ENCODE measurements at places on chromosomes 16 and 17.

DNA sequence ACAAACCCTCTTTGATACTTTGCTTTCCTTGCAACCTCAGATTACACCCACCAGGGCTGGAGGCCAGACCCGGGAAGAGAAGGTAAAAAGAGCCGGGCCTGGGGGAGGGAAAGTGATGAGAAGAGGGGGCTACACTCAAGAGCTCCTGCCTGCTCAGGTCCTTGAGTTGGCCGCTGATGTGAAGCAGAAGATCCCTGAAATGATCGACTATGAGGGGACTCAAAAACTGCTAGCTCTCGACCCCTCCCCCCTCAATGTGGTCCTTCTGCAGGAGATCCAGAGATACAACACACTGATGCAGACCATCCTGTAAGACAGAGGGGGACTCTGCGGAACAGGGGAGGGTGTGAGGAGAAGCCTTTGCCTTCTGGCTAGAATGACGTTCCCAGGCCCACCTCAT is 2.8 kb upstream of the KDM6B start:
- no peak for DNase-seq

- no peak for DNase-seq
Measured at GRCh38 chr16:4917117-4917516, 19.8 kb downstream of the PPL start.

- no peak for DNase-seq
Measured at GRCh38 chr16:70561623-70562022, 38.0 kb downstream of the SF3B3 start.

- no peak for DNase-seq
Measured at GRCh38 chr16:46961373-46962353, 11.8 kb downstream of the DNAJA2 start.

GRCh38 chr16:72665701-72666100 is 382.2 kb downstream of the ZFHX3 start:
- no peak for DNase-seq

DNA sequence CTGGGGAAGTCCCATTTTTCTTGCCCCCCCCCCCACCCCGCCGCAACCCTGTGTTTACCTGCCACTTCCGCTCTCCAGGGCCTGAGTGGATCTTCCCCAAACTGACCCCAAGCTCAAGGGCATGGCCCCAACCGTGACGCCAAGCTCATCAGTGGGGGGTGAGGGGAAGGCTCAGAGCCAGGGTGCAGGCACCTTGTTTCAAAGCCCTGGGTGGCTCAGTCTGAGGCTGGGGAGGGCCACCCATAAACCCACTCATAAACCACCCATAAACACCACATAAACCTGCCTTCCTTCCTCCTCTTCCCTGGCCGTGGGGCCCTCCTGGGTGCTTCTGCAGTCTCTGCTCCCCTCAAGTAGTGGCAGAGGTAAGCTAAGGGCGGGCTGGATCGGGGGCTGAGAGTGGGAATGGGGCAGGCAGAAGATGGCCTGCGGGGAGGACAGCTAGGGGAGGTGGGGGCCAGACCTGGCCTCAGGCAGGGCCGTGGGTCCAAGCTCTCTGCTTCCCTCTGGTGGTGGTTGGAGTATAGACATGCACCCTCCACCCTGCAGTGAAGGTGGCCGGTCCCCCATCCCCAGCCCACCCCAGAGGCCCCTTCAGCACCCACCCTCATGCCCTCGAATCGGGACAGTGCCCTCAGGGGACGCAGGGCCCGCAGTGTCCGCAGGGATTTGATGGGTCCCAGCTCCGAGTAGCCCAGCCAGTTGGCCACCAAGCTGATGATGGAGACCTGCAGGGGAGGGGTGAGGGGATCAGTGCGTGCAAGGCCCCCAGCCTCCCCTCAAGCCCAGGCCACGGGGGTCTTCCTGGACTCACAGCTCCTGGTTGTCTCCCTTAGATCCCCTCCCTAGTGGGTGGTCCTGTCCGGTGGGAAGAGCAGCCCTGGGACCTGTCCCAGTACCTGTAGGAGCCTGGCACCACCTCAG is 14.6 kb upstream of the CD79B start:
- no peak for DNase-seq

DNA sequence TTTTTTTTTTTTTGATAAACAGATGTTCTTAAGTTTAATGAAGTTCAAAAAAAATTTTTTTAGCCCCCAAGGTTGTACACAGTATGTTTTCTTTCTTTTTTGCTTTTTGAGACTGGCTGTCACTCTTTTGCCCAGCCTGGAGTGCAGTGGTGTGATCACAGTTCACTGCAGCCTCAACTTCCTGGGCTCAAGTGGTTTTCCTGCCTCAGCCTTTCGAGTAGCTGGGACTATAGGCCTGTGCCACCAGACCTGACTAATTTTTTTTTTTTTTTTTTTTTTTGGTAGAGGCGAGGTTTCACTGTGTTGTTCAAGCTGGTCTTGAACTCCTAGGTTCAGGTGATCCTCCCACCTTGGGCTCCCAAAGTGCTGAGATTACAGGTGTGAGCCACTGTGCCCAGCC is 12.8 kb downstream of the ITGAE start:
- DNase-seq = no peak

GRCh38 chr17:56310782-56311181 is 157.5 kb downstream of the ANKFN1 start:
- DNase-seq = no peak

GRCh38 chr16:82755570-82756282 is 129.0 kb downstream of the CDH13 start:
- no peak for DNase-seq

GRCh38 chr16:70805787-70806186 is 4.8 kb upstream of the VAC14 start:
- DNase-seq = no peak

GRCh38 chr16:13390986-13391305 is 489.5 kb downstream of the SHISA9 start:
- no peak for DNase-seq

GRCh38 chr16:57140931-57141668 is 44.7 kb downstream of the PSME3IP1 start:
- no peak for DNase-seq

GRCh38 chr16:72705801-72706200 is 342.1 kb downstream of the ZFHX3 start:
- no peak for DNase-seq

DNA sequence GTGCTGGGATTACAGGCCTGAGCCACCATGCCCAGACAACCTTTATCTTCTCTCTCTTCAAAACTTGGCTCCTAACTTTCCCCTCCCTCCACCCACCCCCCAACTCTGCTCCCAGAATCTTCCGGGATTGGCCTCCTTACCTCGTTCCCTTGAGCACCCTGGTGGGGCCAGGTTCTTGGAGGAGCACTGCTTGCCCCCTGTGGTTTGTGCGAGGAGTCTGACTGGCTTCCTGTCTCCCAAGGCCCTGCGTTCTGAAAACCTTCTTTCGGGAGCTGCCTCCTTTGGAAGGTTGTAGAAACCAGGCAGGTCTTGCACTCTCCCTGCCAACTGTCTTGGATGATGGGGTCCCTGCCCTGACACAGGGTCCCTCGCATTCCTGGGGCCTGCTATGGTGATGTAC is 19.8 kb downstream of the PLXDC1 start:
- no peak for DNase-seq
